ENCODE measurements at places on chromosomes 6 and 20. TPM values are rescaled to one million over a fixed set of nuclear protein-coding genes. Genes with fewer than 3 reads are reported as not detected.

RNF114 gene
- 33.2 TPM for total RNA-seq

HTR1E gene
- 1.9 TPM for total RNA-seq

C20orf96 gene
- not detected for total RNA-seq

SALL4 gene
- total RNA-seq = 3.6 TPM

SASH1 gene
- 63.8 TPM for total RNA-seq

CD24 gene
- total RNA-seq = 29.9 TPM

RNASET2 gene
- 90.0 TPM for total RNA-seq

ARMH2 gene
- total RNA-seq = not detected

MYCT1 gene
- 3.1 TPM for total RNA-seq

FAM217A gene
- total RNA-seq = 0.48 TPM

SLC17A9 gene
- total RNA-seq = 11.1 TPM

BFSP1 gene
- total RNA-seq = 2.9 TPM

BEND6 gene
- 21.7 TPM for total RNA-seq

FGD2 gene
- total RNA-seq = 6.5 TPM

C20orf141 gene
- not detected for total RNA-seq

FNDC1 gene
- total RNA-seq = 3.6 TPM

SHLD1 gene
- total RNA-seq = 14.7 TPM

ANKRD66 gene
- total RNA-seq = 9.4 TPM

UFL1 gene
- 54.2 TPM for total RNA-seq

SNAP25 gene
- 6.7 TPM for total RNA-seq

GLP1R gene
- 2.6 TPM for total RNA-seq

EFHC1 gene
- total RNA-seq = 44.1 TPM

FRMD1 gene
- 1.7 TPM for total RNA-seq

NDUFAF4 gene
- total RNA-seq = 41.4 TPM

All from umbilical cord (tissue), 2 donors.